GM23338 (cell line): ENCODE measurements at places on chromosomes 7 and 10. TPM values are rescaled to one million over a fixed set of nuclear protein-coding genes. Genes with fewer than 3 reads are reported as not detected.

RAB19 gene
- 5.2 and 15.0 TPM in 2 replicates for total RNA-seq

TMEM236 gene
- 0.03 and 0.04 TPM in 2 replicates for total RNA-seq

IMPDH1 gene
- 35.8 and 48.3 TPM in 2 replicates for total RNA-seq

PHYHIPL gene
- total RNA-seq: 0.24 and 2.1 TPM in 2 replicates

ELN gene
- 4.0 and 5.6 TPM in 2 replicates for total RNA-seq

CACNB2 gene
- 3.8 and 5.9 TPM in 2 replicates for total RNA-seq

LIPM gene
- total RNA-seq: not detected in 2 replicates

EZH2 gene
- 25.6 and 33.9 TPM in 2 replicates for total RNA-seq

DKK1 gene
- total RNA-seq: not detected in 2 replicates

DNA sequence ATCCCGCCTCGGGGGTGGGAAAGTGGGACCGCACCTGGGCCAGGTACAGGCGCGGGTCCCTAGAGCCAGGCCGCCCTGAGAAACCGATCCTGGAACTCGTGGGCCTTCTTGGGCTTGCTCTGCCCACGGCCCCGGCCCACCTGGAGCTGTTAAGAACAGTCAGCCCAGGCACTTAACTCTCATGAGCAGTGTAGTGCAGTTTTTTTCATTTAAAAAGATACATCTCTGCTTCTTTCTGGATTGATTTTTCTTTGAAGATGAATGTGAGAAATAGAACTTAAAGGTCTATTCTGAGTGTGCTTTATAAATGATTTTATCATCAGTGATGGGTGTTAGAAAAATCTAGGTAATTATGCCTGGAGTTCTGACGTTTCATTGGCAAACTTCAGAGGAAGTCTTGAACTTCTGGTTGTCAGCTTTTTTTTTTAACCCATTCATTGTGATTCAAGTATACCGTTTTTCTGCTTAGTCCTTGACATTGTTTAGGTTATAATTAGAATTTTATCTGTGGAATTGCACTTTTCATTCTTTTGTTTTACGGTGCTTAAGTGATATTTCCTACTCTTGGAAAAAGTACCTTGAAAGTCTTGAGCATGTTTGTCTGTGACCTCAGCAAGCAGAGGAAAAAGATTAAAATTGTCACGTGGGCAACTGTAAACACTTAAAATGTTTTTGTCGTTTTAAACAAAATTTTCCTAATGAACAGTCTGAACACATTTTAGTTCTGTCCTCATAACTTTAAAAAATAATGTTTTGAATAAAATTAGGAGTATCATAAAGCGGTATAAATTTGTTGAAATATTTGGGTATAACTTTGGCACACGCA is 906 bp downstream of the CDK1 start:
- peaks cover 24% of the 10 kb centered on the region for H3K4me1 ChIP-seq
- no peak for DNase-seq
- 0 out of 2 replicates have a peak overlapping the region, but pooled peaks have one; percentile 57 for H3K27ac ChIP-seq
- H3K27me3 ChIP-seq: no peaks in the 10 kb centered on the region

- H3K27ac ChIP-seq: no peak overlapping the region
- no peak overlapping the region for H3K4me3 ChIP-seq
- no peaks in the 10 kb centered on the region for H3K4me1 ChIP-seq
- H3K36me3 ChIP-seq: peaks cover 56% of the 10 kb centered on the region
- no peaks in the 10 kb centered on the region for H3K27me3 ChIP-seq
Observed at GRCh38 chr10:819816-820215, 111.7 kb downstream of the LARP4B start.

- H3K4me3 ChIP-seq: no peak overlapping the region
- peak; percentile 80 for DNase-seq
- H3K36me3 ChIP-seq: no peaks in the 10 kb centered on the region
- no peaks in the 10 kb centered on the region for H3K4me1 ChIP-seq
Observed at GRCh38 chr7:2431260-2431867, 28.0 kb downstream of the CHST12 start.

- peaks cover 9% of the 10 kb centered on the region; the same call in 1 of the 2 replicates for H3K4me1 ChIP-seq
- peaks cover 13% of the 10 kb centered on the region; the same call in 1 of the 2 replicates for H3K36me3 ChIP-seq
- no peaks in the 10 kb centered on the region for H3K27me3 ChIP-seq
- no peak for DNase-seq
- no peak overlapping the region for H3K4me3 ChIP-seq
- H3K27ac ChIP-seq: no peak overlapping the region
Observed at GRCh38 chr10:102024799-102025198, 31.2 kb downstream of the ARMH3 start.

GRCh38 chr10:75377869-75378268 is 23.7 kb downstream of the ZNF503 start:
- no peaks in the 10 kb centered on the region for H3K36me3 ChIP-seq
- DNase-seq: no peak
- H3K4me3 ChIP-seq: no peak overlapping the region
- no peak overlapping the region for H3K27ac ChIP-seq

DNA sequence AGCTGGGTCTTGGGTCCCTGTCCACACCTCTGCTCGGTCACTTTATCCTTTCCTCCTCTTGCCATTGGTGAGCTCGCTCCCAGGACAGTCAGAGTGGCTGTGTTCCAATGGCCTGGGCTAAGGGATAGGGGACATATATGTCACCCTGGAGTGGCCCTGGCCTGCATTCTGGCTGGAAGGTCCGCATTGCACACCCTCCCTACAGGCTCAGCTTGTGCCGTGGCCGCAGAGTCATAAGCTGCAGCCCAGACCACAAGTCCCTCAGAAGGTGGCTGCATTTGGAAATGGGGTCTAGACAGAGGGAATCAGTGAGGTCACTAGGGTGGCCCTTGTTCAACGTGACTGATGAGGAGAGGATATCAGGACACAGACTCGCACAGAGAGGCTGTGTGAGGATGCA is 363.8 kb upstream of the SHH start:
- H3K36me3 ChIP-seq: no peaks in the 10 kb centered on the region
- no peak for DNase-seq
- no peak overlapping the region for H3K4me3 ChIP-seq
- no peak overlapping the region for H3K27ac ChIP-seq
- H3K4me1 ChIP-seq: no peaks in the 10 kb centered on the region

GRCh38 chr10:32795598-32796183 is 162.3 kb downstream of the ITGB1 start:
- no peak overlapping the region for H3K4me3 ChIP-seq
- no peaks in the 10 kb centered on the region for H3K4me1 ChIP-seq
- no peaks in the 10 kb centered on the region for H3K27me3 ChIP-seq
- peak; percentile 70 for DNase-seq

GRCh38 chr10:110568055-110568735 is 700 bp downstream of the SMC3 start:
- peak; percentile 67 for DNase-seq
- no peaks in the 10 kb centered on the region; the same call in 1 of the 2 replicates for H3K36me3 ChIP-seq
- H3K4me1 ChIP-seq: no peaks in the 10 kb centered on the region; the same call in 1 of the 2 replicates

DNA sequence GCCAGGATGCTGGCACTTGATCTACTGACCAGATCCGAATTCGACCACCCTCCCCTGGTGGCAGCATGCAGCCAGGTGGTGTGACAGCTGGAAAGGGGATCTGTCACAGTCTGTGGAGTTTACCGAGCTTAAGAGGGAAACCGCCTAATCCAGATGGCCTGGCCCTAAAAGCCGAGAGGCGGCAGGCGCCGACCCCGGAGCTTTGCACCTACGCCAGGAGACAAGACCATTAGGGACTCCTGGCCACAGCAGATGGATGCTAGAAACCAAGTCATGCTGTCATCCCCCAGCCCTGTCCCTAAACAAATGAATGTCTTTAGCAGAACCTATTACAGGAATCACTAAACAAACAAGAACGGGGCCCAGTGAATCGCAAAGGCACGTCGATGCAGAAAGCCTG is 27.7 kb downstream of the RCC1L start:
- H3K36me3 ChIP-seq: no peaks in the 10 kb centered on the region
- H3K4me1 ChIP-seq: no peaks in the 10 kb centered on the region

DNA sequence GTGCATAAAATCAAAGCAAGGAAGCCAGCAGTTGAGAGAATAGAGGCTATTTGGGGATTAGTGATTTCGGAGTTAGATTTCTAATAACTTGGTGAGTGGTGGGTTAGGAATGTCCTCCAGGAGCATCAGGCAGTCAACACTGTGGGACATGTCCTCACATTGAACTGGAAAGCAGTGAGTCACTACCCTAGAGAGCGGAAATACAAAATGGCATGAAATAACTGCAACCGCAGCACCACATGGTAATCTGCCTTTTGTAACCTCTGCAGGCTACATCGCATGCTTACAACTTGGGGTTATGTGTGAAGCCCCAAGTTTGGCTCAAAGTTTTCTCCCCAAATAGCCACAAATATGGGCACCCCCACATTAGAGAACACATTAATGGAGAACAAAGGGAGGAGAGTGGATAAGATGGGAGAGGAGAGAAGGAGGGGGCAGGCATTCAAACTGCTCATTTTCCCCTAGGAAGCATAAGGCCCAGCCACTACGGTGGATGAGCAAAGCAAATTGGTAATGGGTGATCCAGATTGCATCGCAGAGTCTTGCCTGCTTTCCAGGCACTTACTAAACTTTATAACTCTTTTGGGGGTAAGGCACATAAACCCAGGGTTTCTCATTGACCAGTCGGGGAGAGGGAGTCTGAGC is 22.0 kb upstream of the SLF2 start:
- H3K27me3 ChIP-seq: peaks cover 3% of the 10 kb centered on the region; the same call in 1 of the 2 replicates
- no peak for DNase-seq
- peaks cover 11% of the 10 kb centered on the region for H3K4me1 ChIP-seq
- no peak overlapping the region for H3K4me3 ChIP-seq
- no peaks in the 10 kb centered on the region; the same call in 1 of the 2 replicates for H3K36me3 ChIP-seq
